Stimulated activated CD4-positive, alpha-beta T cell treated with anti-CD3 and anti-CD28 coated beads, TNF-alpha, amount 100 ng/mL, for 4 hours (primary cell): ENCODE measurements at places on chromosomes 11 and 22.

DNA sequence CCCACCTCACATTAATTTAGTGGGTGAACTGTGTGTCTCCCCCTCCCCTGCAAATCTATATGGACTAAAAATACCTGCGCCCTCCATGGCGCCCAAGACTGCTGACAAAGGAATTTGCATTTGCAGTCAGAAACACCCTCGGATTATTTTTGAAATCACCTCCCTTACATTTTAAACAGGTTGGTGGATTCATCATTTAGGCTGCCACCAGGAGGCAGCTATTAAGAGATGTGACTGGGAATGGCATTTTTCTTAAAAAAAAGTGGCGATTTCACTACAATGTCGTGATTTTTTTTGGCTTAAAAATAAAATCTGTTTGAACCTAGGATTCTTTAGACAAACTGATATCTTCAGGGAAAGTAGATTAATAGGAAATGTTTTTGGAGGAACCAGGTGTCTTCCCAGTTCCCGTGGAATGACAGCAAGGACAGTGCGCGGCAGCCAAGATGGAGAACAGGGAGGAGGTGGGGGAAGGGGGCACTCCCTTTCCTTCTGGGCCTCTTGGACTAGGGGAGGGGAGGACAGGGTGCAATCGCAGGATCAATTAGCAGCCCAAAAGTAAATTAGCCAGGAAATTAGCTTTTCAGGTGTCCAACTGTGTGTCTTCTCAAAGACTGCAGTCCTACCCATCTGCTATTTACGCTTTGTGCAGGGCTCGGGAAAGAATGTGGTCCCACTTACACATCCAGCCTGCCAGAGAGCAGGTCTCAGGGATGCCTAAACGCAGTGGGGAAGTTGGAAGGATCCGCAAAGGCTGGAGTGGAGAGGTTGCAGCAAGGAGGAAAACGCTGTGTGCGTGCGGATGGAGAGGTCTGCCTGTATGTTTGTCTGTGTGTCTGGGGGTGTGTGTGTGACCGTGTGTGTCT, 496.4 kb downstream of the NTM start:
- DNase-seq: no peak

- no peak for DNase-seq
Measured at GRCh38 chr11:67031791-67032561, 9.0 kb downstream of the SYT12 start.

DNA sequence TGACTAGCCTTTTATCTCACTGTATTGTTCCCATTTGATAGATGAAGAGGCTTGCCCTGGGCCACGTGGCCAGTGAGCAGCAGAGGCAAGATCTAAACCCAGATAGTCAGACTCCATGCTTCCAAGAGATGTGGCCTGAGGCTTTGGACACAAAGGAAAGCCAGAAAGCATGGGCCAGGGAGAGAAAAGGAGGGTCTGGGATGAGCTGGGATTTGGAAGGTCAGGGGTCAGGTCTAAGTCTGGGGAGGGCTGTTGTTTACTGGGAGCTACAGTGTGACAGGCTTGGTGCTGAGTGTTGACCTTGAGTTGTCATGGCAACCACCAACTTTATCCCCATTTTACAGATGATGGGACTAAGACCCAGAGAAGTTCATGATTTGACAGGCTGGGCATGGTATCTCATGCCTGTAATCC, 2.1 kb downstream of the SLC35E4 start:
- DNase-seq: no peak

DNA sequence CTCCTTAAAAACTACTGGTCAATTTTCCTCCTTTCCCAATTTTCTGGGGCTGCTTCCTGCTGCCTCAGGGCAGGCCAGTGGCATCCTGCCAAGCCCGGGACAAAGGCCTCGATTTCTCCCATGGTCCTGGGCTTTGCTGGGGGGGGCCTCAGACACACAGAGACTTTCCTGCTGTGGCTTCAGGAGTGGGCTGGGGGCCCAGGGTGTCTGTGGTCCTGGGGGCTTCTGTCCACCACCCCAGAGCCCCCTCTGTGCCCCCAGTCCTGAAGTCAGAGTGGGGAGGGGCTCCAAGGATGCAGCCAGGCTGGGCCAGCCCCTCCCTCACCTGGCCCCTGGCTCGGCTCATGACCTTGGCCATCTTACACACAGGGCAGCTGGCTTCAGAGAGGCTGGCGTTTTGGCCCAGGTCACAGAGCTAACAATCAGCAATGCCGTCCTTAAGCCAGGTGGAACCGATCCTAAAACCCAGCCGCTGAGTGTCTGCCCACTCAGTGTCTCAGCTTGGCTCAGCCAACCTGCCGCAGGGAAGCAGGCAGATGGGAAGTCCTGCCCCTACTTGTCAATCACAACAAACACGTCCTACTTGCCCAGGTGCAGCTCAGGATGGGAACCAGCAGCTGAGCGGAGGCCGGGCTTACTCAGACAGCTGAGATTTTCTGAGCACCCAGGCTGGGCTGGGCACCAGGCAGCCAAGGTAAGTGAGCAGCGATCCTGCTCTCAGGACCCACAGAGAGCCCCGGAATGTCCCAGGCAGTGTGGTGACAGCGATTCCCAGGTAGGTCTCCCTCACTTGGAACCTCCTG, 34.6 kb downstream of the OSBPL5 start:
- DNase-seq: no peak

DNA sequence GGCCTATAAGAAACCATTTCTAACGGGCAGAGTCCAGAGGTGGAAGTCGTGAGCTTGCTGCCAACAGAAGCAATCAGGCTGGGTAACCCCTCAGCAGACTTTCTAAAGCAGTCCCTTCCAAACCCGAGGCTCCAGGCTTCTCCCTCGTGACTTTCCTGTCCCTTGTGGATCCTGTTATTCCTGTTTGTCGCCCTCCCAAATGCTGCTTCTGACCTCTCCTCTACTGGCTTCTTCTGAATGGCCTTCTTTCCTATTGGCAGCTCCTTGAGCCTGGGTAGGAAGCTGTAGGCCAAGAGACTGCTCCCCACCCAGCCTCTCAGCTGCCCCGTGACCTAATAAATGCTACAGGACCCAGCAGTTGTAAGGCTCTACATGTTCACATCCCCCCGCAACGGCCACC, 35.0 kb downstream of the MAFF start:
- DNase-seq: no peak

DNA sequence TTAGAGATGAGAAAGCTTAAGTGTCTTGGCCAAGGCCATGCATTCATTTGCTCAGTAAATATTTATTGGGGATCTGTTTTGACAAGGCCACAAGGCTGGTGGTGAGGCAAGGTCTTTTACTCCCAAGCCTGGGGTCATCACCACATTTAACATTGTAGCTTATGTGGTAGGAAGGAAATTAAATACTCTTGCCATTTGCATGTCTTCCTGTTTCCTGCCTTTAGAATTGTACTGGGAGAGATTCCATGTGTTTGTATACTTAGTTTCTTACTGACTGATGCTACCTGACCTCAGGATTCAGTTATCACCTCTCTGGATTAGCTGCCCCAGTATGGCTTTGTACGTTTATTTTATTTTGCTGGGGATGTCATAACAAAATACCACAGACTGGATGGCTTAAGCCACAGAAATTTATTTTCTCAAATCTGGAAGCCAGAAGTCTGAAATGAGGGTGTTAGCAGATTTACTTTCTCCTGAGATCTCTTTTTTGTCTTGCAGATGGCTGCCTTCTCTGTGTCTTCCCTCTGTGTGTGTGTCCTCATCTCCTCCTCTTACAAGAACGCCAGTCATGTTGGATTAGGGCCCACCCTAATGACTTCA, 44.8 kb downstream of the SPECC1L start:
- no peak for DNase-seq
